Naive thymus-derived CD8-positive, alpha-beta T cell (primary cell): ENCODE measurements at places on chromosomes 12 and 14. TPM values are rescaled to one million over a fixed set of nuclear protein-coding genes. Genes with fewer than 3 reads are reported as not detected.

GRCh38 chr12:93183940-93184671 is 193.6 kb upstream of the NUDT4 start:
- DNase-seq = no peak

DNA sequence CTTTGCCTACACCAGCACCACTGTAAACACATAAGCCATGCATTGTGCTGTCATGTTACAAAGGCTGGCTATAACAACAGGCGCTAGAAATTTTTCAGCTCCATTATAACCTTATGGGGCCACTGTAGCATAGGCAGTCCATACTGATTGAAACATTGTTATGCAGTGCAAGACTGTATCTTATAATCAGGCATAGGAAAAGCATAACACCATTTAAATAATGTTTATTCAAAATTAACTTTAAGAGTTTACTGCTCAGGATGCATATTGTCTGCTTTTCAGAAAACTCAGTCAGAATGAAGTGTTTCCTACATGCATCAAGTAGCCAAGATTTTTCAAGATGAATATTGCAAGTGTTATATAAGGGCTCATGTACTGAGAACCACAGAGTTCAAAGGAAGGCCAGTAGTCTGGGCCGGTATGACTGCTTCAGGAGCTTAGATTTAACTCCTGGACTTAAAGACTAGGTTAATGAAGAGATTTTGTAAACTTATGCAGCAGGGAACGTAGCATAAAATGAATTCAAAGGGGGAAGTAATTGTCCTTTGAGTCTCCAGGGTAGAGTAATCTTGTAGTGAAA is 46.9 kb downstream of the ATXN7L3B start:
- no peak for DNase-seq

DNA sequence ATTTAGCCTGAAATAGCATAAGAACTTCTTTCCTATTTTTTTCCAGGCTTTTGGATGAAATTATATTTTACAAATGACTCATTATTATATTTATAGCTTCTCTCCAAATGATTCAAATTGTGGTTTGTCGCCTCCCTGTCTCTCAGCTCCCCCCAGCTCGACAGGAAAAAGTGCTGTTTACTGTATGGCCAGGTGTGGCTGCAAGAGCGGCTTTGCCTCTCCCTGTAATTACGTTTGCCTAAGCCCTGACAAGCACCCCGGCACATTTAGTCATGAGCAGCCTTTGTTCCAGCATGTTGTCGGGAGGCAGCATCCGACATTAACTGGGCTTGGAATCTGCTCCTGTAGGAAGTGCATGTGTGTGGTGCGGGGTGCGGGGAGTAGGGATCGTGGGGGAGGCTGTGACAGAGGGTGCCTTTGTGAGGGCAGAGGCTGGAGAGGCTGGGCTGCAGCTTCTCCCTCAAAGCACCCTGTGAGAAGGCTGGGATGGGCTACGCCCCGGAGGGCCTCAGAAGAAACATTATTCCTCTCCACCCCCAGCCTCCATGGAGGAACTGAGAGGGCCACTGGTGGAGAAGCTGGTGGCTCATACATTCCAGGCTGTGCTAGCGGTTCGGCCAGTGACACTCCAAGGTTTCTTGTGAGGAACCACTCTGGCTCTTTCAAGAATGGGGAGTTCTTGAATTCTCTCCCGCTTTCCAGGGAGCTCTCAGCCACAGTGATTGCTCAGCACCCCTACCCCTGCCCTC is 42.1 kb upstream of the CTDSP2 start:
- no peak for DNase-seq

- no peak for DNase-seq
Measured at GRCh38 chr12:21265932-21266331, 68.8 kb downstream of the SLCO1A2 start.

PLCZ1 gene
- total RNA-seq = not detected
